HT1080 (cell line): ENCODE measurements at places on chromosomes 6 and 20. TPM values are rescaled to one million over a fixed set of nuclear protein-coding genes. Genes with fewer than 3 reads are reported as not detected.

- DNase-seq = no peak
Measured at GRCh38 chr20:63262836-63263235, 8.6 kb upstream of the NKAIN4 start.

DNA sequence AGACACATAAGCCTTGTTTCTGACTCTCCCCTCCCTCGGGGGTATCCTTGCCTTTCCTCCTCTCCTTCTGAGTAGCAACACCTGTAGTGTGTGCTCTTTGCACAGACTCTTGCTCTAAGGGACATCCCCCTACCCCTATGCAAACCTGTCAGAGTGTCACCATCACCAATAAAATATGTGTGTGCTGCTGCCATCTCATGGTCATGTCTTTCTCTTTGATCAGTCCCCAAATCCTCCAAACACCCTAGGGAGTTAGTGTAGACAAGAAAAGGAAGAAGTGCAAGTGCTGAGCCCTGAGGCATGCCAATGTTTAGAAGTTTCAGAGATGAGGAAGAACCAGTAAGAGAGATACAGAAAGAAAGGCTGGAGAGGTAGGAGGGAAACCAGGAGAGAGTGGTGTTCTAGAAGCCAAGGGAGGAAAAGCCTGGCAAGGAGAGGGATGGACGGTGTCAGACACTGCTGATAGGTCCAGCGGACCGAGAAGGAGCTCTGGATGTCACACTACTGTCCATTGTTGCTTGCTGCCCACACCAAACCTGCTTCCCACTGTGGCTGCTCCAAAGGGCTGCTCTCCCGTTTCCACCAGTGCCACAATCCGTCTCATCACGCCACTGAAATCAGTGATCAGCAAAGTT lies 16.4 kb downstream of the TRMT6 start:
- DNase-seq = peak; percentile 38

DNA sequence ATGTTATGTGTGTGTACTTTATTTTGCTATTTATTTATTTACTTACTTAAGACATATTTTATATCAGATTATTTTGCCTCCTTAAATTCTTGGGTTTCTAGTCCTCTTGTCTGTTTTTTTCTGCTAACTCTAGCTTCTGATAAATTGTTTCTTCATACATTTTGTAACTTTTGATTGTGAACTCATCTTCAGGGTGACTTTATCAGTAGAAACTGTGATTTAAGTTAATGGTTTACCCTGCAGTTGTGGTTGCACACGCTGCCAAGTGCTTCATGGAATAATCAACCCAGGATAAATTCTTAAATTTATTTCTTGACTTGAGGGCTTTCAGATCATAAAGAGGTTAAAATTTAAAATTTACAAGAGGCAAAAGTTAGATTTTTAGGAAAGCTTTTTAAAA lies 173.3 kb downstream of the CENPW start:
- no peak for DNase-seq

DNA sequence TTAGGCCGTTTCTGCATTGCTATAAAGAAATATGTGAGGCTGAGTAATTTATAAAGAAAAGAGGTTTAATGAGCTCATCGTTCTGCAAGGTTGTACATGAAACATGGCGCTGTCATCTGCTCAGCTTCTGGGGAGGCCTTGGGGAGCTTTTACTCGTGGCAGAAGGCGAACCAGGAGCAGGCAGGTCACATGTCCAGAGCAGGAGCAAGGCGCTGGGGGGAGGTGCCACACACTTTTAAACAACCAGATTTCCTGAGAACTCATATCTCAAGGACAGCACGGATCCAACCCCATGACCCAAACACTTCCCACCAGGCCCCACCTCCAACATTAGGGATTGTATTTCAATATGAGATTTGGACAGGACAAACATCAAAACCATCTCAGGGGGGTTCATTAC lies 6.4 kb upstream of the SLC13A3 start:
- no peak for DNase-seq

DNA sequence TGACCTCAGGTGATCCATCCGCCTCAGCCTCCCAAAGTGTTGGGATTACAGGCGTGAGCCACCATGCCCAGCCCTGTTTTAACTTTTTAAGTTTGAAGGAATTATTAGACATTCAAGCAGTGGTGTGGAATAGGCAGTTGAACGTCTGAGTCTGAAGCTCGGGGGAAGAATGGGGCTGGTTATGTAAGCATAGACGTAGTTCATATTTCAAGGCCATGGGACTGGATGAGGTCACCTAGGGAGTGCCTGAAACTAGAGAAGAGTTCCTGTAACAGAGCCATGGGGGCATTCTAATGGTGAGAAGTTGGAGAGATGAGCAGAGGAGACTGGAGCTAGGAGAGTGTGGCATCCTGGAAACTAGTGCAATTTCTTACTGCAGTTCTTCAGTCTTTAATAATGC lies 6.4 kb downstream of the CDKAL1 start:
- DNase-seq = no peak

- DNase-seq = peak; percentile 66
Measured at GRCh38 chr6:82364087-82365015, 734 bp downstream of the TPBG start.

GRCh38 chr6:166551754-166552495 lies 34.6 kb downstream of the RAMACL start:
- DNase-seq = no peak

DNA sequence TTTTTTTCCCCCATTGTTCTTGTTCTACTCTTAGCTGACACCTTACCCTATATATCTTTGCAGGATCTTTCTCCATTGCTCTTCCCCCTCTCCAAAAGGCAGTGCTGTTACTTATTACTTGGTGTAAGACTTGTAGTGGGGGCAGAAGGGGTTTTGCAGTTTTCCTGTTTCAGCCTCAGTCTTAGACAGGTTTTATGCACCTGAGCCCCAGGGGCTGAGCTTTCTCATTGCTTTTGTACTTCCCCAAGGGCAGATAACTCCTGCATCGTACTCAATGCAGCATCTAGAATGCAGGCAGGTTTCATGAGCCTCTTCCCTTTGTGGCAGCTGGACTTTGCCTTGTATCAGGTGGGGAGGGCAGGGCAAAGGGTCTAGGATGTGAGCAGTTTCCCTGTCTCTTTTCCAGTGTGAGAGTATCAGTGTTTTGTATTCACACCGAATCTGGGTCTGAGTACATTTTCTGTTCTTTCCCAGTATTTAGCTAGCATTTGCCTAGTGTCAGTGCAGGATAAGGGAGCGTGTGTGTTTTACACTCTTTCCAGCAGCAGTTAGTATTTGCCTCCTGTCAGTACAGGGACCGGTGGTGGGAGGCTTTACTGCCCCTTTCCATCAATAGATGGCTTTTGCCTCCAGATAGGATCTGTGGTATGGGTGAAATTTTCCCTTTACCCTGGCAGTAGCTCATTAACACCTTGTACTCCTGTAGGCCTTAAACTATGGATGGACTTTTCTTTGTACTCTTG lies 19.6 kb downstream of the CYB5R4 start:
- no peak for DNase-seq

DNA sequence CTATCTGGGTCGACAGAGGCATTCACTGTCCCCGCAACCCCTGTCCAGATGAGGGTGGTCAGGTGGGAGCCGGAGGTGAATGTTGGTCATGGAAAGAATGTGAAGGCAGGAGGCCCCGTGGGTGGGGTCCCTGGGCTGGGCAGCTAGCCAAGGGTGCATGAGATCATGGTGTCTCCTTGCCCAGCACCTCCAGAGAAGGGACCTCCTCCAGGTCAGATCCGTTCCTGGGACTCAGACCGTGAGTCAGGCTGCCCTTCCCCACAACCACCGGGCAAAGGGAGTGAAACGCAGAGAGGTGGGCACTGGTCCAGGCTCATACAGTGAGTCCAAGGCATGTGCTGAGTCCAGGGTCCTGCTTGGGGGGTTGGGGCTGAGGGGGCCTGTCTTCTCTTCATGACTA lies 3.5 kb downstream of the FOXS1 start:
- DNase-seq = peak; percentile 86

- DNase-seq = no peak
Measured at GRCh38 chr6:24929242-24929641, 6.5 kb downstream of the RIPOR2 start.

- DNase-seq = no peak
Measured at GRCh38 chr20:47262008-47262364, 94.5 kb downstream of the ZMYND8 start.

DNA sequence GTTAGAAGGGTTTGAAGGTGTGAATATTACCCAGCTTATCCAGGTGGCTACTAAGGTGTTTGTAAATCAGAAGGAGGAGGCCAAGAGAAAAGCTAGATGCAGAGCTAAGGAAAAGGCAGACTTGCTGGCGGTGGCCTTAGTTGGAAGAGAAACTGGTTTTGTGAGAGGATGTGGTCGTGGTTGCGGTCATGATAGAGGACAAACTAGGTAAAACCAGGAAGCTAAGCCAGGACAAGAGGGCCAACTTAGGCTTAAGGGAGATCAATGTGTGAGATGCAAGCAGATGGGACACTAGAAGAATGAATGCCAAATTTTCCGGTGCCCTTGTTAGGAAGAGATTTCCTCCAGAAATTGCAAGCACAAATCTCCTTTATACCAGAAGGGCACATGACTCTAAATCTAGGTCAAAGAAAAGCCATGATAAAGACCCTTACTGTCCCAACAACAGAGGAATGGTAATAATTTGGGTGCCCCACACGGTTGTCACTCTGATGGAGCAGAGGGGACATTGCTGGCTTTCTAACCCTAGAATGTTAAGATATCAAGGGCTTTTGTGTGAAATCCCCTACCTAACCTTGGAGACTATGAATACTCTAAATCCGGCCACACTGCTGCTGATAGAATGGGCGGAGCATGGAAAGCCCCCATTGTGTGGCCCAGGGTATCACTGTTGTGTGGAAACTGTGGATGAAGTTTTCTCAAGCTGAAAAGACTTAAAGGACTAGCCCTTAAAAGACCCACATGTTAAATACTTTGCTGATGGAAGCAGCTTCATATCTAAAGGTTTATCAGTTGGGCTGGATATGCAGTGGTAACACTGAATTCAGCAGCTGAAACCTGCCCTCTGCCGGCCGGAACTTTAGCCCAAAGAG lies 7.8 kb downstream of the IL22RA2 start:
- DNase-seq = peak; percentile 39

DNA sequence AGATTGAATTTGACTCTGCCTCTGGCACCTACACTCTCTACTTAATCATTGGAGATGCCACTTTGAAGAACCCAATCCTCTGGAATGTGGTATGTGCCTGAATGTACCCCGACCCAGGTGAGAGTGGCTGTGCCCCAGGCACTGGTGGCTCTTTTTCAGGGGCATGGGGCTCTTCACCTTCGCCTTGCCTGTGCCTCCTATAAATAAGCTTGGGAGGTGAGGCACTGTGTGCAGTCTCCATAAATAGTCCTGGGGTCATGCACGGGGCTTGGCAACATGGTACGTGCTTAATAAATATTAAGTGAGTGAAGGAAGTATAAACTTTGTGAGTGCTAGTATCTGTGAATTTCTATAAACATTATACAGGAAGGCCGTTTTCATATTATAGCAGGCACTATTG lies 33.0 kb downstream of the GHRH start:
- DNase-seq = no peak

DNA sequence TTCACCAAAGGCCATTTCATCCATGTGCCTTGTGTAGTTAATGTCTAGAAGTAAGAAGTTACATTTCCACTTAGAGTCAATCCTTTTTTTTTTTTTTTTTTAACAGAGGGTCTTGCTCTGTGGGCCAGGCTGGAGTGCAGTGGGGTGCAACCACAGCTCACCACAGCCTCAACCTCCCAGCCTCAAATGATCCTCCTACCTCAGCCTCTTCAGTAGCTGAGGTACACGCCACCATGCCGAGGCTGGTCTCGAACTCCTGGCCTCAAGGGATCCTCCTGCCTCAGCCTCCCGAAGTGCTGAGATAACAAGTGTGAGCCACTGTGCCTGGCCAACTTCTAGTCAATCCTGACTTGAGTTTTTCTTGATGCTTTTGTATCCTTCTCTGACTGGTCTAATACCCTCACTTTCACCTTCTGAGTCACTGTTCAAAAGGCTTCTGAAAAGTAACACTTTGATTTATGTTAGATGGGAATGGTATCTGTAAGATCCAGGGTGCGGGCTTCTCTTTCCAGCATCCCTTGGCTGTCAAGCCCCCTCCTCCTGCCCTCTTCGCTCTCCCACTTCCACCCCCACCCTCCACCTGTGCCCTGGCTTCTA lies 22.1 kb downstream of the TRAM2 start:
- DNase-seq = no peak

- peak; percentile 37 for DNase-seq
Measured at GRCh38 chr20:32168184-32168910, 39.2 kb downstream of the PLAGL2 start.

GRCh38 chr20:33431797-33432381 lies 11.7 kb downstream of the SNTA1 start:
- no peak for DNase-seq

DNA sequence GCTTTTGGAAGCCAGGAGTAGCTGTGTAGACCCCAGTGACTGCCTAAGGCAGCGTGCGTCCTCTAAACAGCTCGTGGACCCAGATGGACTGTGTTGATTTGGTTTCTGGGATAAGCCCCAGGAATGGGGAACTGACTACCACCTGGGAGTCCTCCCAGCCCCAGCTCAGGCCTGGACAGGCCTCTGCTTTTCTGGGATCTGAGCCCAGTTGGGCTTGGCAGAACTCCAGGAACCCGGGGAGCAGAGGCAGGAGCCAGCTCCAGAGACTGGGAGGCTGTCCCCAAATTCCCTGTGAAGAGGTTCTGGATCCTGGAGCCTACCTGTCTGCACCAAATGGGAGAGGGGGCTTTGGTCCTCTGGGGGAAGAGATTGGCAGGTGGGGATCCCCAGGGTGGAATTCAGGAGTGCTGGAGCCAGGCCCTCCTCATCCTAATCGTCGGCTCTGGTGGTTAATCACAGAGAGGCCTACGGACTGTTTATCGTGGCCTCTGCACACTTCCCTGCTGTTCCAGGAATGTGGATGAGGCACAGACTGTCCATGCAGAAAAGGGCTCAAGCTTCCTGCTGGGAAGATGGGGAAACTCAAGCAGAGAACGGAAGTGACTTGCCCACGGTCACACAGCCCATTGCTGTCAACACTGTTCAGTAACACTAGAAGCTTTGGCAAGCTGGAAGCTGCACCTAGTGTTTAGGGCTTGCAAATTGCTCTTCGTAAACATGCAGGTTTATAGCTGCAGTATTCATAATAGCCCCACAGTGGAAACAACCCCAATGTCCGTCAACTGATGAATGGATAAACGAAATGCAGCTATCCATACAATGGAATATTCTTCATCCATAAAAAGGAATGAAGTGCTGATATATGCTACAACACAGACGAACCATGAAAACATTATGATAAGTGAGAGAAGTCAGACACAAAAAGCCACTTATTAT lies 100.6 kb downstream of the KCNB1 start:
- peak; percentile 46 for DNase-seq

Gene TBX18
- total RNA-seq = 5.1 and 5.9 TPM in 2 replicates

Gene TCP11
- total RNA-seq = 0.13 TPM in 1 of 2 replicates, not detected in the other

Gene CST5
- total RNA-seq = not detected in 2 replicates

Gene VSTM2L
- 0.27 TPM in 2 replicates for total RNA-seq

Gene NOX3
- not detected in 2 replicates for total RNA-seq

Gene SIGLEC1
- total RNA-seq = not detected in 2 replicates

Gene PTCRA
- not detected in 2 replicates for total RNA-seq

Gene DEFB132
- not detected in 2 replicates for total RNA-seq

Gene DEF6
- 8.9 and 9.1 TPM in 2 replicates for total RNA-seq
